ENCODE measurements at places on chromosomes 7 and 10. TPM values are rescaled to one million over a fixed set of nuclear protein-coding genes. Genes with fewer than 3 reads are reported as not detected.

DNA sequence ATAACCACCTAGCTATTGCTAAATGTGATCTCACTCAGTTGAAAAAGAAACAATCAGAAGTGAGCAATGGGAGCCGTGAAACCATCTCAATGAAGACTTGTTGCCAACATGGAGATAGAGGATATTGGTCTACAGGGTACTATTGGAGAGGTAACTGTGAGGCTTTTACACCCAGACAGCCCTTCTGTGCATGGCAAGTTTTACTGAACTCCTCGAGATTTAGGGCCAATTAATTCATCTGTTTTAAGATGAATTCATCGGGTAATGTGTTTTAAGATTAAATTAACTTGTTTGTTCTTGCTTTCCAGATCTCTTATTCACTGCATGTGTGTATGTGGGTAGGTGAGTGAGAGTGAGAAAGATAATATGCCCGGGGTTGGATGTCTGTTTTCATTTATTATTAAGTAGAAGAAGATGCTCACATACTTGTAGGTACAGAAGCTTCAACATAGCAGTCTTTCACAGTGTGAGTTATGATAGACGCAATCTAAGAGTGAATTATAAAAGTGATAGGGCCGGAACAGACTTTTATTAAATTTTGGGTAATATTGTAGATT lies 323.8 kb downstream of the EXOC4 start:
- DNase-seq, result no peak

Gene ATG9B
- not detected for total RNA-seq

GRCh38 chr7:36459236-36459960 lies 69.7 kb downstream of the ANLN start:
- DNase-seq, result no peak

GRCh38 chr7:129368389-129368986 lies 65.7 kb upstream of the STRIP2 start:
- no peak for DNase-seq

DNA sequence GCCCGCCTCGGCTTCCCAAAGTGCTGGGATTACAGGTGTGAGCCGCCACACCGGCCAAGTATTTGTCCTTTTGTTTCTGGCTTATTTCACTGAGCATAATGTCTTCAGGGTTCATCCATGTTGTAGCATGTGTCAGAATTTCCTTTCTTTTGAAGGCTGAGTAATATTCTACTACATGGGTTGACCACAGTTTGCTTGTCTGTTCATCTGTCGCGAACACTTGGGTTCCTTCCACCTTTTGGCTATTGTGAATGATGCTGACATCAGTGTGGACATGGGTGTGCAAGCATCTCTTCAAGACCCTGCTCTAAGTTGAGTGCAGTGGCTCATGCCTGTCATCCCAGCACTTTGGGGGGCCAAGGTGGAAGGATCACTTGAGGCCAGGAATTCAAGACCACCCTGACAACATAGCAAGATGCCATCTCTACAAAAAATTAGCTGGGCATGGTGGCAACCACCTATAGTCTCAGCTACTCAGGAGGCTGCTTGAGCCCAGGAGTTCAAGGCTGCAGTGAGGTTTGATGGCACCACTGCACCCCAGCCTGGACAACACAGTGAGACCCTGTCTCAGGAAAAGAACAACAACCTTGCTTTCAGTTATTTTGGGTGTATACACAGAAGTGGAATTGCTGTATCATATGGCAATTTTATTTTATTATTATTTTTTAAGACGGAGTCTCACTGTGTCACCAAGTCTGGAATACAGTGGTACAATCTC lies 17.0 kb downstream of the CHST12 start:
- no peak for DNase-seq

DNA sequence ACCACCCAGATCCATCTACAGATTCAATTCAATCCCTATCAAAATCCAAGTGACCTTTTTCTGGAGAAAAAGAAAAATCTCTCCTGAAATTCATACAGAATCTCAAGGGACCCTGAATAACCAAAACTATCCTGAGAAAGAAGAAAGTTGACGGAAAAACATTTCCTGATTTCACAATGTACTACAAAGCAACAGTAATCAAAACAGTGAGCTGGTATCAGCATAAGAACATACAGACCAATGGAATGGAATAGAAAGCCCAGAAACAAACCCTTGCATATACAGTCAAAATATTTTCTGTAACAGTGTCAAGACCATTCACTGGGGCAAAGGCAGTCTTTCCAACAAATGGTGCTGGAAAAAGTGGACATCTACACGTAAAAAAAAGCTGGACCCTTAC lies 89.9 kb downstream of the JMJD1C start:
- no peak for DNase-seq

DNA sequence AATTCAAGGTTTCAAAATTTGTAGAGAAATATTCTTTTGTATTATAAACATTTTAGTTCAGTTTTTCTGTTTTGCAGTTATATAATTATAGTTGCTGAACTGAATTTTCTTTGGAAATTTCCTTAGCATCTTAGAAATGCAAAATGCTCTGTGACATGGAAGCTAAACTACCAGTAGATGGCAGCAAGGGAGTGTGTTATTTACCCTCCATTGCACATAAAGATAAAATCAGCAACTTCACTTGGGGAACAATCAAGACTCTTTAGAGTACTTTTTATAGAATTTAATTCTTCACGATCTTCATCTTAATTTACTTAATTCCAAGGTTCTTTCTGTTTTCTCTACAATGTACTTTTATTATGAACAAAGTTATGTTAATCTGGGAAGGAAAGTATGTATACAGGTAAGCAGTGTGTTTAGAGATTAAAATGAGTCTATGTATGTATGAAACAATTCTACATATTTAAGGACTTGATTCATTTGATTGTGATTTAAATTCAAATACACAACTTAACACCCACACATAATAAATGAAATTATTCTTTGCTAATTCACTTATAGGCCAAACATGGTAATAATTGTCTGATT lies 404.2 kb downstream of the THSD7A start:
- DNase-seq, result peak; percentile 70

Gene ASB15
- total RNA-seq, result not detected

DNA sequence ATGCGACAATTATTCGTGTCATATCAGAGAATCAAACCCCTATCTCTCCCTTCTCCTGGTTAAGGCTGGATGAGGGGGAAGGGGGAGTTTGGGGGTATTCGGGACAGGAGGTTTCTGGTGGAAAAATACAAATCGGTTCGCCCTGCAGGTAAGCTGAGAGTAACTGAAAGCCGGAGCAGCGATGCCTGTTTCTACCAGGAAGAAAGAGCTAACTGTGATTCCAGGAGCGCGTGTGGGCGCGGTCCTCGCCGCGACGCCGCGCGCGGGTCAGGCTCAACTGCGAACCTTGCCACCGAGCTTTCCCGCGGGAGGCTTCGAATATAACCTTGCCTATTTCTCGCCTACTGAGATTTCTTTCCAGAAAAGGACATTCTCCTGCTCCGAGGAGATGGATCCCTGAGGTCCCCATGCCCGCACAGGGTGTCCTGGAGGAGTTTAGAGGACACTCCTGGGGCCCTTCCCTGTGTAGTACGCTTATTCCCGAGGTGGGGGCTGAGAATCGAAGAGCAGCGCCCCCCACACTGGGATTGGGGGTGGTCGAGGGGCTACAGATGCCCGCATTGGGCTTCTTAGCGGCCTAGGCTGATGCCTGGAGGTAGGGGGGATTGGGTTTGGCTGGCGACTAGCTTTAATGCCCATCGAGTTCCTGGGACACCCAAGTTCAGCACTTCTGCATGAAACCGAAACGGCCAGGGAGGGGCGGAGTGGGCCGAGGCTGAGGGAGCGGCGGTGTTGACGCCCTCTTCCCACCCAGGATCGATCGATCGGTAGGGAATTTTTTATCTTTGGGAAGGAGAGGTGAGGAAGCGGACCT lies 13.0 kb upstream of the DLX6 start:
- DNase-seq, result no peak

DNA sequence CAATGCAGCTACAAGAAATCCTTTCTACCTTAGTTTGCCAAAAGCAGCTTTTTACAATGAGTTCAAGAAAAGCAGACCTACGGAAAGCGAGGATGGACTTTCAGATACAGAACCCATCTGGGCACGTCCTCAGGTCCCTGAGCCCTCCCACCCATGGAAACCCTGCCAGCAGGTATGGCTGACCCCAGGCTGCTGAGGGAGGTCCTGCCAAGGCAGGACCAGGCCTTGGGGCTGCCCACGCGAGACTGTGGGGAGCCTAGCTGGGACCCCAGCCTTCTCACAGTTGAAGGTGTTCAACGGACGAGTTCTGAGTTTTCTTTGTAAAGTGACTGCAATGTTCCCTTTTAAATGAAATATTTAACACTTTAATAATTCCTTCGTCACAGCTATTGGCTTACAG lies 245.0 kb downstream of the MGMT start:
- no peak for DNase-seq

DNA sequence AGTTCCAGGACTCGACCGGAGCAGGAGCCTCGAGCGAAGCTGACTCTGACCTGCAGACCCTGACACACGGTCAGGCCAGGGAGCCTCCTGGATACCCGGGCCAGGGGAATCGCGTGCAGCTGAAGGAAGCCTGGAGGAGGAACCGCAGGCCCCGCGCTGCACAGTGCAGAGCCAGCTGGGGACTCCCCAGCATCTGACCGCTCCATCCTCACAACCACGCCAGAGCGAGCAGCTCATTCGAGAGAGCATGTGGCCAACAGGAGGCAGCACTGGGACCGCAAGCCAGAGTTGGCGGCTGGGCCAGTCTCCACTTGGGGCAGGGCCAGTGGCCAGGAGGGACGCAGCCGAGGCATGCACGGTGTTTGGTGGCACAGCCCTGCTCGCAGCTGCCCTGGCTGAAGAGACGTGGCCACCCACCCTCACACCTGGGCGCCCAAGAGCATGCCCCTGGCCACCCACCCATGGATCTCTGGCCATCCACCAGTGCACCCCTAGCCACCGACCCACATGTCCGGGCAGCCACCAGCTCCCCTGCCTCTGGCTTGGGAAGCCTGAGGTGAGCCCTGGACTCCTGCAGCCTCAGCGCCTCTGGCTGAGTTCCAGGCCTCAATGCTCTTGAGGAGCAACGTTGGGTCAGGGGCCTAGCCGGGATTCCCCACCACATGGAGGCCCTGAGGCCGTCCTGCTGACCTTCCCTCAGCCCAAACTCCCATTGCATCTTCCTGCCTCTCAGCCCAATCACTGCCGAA lies 213.9 kb downstream of the ELFN1 start:
- peak; percentile 43 for DNase-seq

Gene SFXN2
- total RNA-seq, result 0.98 TPM

Gene CYP3A7
- not detected for total RNA-seq

GRCh38 chr7:83519240-83519639 lies 129.7 kb downstream of the SEMA3E start:
- DNase-seq, result no peak

DNA sequence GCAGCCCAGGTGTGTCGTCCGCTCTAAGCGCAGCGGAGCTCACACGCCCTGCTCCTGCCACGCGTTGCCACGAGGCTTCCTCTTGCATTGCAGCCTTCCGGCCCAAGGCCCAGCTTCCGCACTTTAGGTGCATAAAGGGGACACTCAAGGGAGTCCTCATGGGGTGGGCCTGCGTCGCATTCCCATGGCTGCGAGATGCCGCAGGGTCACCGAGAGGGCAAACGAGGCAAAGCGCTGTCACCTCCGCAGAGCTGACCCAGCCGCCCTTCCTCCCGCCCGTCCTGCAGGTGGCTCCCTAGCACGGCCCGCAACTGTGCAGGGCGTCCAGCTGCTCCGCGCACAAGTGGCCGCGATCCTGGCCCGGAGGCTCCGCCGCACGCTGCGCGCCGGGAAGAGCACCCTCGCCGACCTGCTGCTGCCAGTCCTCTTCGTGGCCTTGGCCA lies 283.5 kb downstream of the ABCA13 start:
- DNase-seq, result no peak

DNA sequence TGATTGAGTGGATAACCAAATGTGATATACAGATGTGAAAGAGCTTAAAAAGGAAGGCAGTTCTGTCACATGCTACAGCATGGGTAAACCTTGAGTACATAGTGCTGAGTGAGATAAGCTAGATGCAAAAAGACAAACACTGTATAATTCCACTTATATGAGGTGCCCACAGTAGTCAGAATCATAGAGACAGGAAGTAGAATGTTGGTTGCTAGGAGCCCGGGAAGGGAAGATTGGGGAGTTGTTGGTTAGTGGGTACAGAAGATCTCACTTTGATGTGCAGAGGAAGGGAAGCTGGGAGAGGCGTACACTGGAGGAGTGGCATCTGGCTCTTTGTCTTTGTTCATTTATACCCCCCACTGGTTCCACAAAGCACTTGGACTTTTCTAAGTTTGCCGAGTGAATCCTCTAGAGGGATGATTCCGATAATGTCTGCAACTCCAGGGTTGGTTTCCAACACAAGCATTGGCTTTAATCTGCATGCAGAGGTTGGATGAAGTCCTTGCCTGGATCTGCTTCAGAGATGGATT lies 39.5 kb downstream of the TSPAN14 start:
- DNase-seq, result peak; percentile 11

Gene FAM25A
- not detected for total RNA-seq

Gene PSMG3
- total RNA-seq, result 86.5 TPM

- DNase-seq, result peak; percentile 65
Observed at GRCh38 chr7:21542891-21543527, at the start of gene DNAH11. Gene DNAH11 (plus strand): TSS chr7:21543039. CDS start chr7:21543246, 207 bp downstream.

DNA sequence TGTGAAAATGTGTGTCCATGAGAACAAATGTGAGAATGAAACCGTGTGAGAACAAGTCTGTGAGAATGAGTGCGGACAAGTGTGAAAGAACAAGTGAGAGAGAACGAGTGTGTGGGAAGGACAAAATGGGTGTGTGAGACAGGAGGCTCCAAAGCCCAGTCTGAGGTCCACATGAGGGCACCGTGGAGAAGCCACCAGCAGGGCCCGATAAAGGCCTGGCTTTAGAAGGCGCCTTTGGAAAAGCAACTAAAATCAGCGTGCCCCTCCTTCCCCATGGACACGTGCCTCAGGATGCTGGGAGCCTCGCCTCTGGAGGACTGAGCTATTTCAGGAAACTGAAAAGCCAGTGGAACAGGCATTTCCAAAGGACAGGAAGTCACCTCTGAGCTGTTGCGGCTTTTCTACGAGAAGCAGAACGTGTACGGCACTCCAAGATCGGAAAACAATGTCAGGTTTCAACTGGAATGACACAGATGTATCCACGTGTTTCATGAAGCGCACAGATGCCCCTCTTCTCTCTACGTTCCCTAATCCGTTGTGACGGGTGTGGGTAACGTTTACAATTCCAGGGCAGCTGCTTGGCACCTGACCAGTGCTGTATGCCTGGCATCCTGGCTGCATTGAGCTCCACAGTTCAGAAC lies 46.4 kb downstream of the ESYT2 start:
- DNase-seq, result peak; percentile 45

Gene ENO4
- total RNA-seq, result not detected

DNA sequence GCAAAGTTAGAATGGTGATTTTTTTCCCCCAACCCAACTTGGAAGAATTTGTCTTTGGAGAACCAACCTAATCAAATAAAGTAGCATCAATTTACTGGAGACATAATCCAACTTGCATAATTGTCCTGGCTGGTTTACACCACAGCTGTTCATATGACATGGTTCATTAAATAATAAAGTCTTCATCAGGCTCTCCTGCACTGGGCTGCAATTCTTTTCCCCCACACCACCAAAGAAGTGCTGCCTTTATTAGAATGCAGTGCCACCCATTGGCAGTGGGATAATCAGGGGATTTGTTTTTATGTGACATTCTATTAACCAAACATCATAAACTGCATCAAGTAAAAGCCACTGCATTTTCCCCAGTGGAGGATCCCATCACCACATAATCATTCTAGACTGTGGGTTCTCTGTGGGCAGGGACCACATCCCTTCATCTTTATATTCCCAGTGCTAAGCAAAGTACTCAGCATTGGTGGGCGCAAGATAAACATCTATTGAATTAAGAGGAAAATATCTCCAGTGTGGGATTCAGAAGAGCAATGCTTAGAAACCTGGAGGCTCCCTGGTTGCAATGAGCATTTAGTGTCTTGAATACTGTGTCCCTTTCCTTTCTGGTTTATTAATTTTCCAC lies 322.0 kb downstream of the KCNMA1 start:
- no peak for DNase-seq

GRCh38 chr10:28171468-28172222 lies 131.2 kb downstream of the MPP7 start:
- DNase-seq, result peak; percentile 60

Data from M059J (cell line).